Vagina (tissue), 2 donors: ENCODE measurements at places on chromosomes 16 and 17.

GRCh38 chr17:75077496-75078283, 10.1 kb upstream of the SLC16A5 start:
- DNase-seq: no peak

- DNase-seq: no peak
Observed at GRCh38 chr17:27264068-27264812, 29.7 kb upstream of the WSB1 start.

DNA sequence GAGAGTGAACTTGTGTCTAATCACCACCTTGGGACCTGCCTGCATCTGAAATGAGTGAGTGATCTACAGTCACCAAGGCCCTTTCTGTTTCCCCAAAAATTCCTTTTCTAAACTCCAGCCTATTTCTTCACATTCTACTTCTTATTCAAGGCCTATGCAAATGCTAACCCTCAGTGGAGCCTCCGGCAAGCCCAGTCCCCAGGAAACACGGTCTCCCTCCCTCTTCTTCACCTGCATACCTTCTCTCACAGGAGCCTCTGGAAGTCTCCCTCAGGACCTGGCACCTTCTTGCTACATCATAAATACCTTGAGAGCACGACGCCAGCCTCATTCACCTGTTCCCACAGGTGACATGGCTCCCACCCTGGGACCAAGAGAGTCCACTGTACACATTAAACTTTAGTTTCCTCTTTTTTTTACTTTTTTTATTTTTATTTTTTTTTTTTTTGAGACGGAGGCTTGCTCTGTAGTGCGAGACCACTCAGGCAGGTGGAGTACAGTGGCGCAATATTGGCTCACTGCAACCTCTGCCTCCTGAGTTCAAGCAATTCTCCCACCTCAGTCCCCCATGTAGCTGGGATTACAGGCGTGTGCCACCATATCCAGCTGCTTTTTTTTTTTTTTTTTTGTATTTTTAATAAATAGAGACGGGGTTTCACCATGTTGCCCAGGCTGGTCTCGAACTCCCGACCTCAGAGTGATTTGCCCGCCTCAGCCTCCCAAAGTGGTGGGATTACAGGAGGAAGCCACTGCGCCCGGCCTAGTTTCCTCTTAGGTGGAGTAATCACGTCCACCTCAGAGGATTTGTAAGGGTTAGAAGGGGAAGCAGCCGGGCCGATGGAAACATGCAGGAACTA, 97.3 kb downstream of the ANKRD11 start:
- no peak for DNase-seq

DNA sequence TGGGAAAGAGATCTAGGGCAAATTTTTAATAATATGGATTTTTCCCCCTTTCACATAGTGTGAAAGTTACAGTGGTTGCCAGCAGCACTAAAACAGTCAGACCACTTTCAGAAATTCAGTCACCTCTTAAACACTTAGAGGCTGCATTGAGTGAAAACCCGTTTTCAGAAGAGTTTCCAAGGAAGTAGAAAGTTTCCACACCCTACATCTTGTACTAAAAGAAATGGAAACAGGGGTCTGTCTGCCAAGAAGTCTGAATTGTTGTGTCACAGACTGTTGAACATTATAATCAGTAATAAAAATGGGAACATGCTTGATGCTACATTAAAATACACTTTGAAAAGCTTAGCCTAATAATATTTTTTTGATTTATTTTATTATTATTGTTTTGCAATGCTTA, 278.9 kb upstream of the KCNJ16 start:
- no peak for DNase-seq

DNA sequence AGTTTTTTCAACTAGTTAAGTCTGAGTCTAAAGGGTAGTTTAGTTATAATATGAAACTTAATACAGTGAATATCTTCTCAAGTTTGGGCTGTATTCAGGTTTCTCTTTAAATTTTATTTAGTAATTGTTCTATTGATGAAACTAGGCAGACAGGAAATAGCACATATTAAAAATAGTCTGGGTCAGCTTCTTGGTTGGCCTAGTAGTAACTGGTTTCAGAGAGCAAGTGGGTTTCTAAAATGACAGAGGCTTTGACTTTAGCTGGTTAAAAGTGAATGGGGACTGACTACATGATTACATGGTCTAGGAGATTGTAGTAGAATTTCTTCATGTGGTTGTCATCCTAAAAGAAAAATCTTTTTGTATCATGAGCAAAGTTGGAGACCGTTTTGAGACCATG, 46.8 kb downstream of the OMG start:
- no peak for DNase-seq

GRCh38 chr16:84348386-84348888, 19.9 kb upstream of the ATP2C2 start:
- DNase-seq: no peak

DNA sequence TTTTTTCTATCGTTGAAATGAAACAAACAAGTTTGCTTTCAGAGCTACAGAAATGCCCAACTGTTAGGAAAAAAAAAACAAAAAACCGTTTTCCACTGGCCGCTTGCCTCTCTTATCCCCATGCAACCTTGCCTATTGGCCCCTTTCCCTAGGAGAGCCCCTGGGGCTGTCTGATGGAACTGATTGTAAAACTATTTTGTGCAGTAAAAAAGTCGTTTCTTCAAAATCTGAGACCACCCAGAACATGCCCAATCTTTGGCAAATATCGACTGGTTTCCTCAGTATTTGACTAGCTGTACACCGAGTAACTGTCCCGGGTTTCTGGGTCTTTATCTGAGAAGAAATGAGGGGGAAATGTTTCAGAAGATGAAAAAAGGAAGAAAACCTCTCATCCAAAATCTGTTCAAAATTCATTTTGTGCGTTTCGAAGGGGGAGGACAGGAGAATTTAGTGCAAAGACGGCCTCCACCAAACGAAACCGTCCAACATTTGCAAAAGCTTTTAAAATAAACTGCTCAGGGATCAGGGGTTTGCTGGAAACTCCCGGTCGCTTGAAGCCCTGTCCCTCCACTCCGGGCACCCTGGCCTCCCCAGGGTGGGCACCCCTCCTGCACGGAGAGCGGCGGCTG, 1.1 kb upstream of the GNAO1 start:
- no peak for DNase-seq

- DNase-seq: no peak
Observed at GRCh38 chr17:48352630-48353029, 77.4 kb downstream of the SKAP1 start.

- no peak for DNase-seq
Observed at GRCh38 chr16:79165506-79165905, 435.0 kb downstream of the MAF start.

- no peak for DNase-seq
Observed at GRCh38 chr16:74218871-74219270, 77.7 kb upstream of the PSMD7 start.

GRCh38 chr16:899683-900060, 71.1 kb downstream of the LMF1 start:
- DNase-seq: no peak

DNA sequence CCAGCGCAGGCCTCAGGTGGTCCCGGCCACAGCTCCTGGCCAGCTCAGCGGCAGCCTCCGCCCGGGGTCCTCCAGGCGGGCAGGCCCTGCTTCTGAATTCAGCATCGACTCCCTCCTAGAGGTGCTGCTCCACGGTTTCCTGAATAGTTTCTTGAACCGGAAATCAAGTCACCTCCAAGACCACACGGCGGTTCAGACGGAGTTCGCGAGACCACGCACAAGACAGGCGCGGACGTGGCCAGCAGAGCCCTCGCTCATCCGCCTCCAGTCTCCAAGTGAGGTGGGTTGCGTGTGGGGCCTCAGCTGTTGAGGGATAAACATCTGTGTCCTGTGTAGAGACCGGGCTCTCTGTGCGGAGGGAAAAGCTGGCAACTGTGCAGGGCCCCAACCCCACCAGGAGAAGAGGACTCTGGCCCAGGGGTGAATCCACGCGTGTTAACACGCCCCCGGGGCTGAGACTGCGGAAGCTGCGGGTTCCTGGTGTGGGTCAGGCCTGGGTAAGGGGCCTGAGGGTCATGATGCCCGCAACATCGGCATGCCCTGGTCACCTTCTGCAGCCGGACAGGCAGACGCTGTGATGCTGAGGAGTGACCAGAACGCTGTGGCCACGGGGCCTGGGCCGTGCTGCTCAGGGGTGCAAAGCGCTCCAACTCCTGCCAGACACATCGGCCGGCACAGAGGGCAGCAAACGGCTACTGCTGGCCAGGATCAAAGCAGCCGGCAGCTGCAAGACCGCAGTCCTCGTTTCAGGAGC, 55.0 kb upstream of the METRNL start:
- peak; percentile 34 for DNase-seq

GRCh38 chr17:14204084-14204483, 32.6 kb downstream of the CDRT15 start:
- DNase-seq: no peak

- no peak for DNase-seq
Observed at GRCh38 chr16:53501216-53501859, 1.7 kb downstream of the AKTIP start.

DNA sequence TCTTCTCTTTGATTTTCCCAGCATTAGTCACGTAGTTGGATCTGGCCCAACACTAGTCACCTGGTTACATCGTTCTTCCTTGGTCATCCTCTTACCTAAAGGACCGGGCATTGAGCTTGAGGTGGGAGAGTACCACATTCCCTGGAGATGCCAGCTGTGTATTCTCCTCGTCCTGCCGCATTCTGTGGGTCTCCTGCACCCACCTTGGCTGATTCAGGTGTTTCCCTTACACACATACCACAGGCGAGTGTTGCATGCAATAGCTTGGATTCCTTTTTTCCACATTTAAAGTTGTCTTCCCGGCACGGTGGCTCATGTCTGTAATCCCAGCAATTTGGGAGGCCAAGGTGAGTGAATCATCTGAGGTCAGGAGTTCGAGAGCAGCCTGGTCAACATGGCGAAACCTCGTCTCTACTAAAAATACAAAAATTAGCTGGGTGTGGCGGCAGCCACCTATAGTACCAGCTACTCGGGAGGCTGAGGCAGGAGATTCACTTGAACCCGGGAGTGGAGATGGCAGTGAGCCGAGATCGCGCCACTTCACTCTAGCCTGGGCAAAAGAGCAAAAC, 21.6 kb upstream of the CLEC18C start:
- no peak for DNase-seq

DNA sequence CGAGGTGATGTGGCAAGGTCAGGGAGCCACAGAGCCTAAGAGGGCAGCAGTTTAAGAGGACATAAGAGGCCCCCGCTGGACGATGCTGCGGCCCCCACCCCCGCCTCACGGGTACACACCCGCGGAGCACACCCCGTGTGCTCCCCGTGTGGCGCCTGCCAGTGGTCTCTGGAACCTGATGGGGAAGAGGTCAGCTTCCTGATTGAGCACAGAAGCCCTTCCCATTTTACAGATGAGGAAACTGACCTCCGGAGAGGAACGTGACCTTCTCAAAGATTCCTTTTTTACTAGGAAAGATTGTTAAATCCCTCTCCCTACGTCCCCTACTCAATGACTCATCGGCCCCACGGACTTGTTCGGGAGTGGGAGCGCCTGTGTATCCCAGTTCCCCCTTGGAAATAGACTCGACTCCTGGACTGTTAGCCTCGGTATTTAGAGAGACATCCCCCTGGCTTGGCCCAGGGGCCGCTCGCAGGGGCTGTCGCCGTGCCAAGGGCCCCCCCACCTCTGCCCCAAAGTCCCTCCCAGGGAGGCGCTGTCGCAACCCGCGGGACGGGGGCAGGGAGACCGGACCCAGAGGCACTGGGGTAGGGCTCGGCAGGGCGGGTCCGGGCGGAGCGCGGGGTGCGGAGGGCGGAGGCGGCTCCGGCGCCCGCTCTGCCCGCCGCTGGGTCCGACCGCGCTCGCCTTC, at the start of gene ABCC3:
ABCC3 (plus strand) TSS at position 658 of the 691 bp plus-strand sequence. CDS start 56 bp downstream, outside the sequence.
- no peak for DNase-seq

- DNase-seq: no peak
Observed at GRCh38 chr16:72646615-72647014, 401.3 kb downstream of the ZFHX3 start.

DNA sequence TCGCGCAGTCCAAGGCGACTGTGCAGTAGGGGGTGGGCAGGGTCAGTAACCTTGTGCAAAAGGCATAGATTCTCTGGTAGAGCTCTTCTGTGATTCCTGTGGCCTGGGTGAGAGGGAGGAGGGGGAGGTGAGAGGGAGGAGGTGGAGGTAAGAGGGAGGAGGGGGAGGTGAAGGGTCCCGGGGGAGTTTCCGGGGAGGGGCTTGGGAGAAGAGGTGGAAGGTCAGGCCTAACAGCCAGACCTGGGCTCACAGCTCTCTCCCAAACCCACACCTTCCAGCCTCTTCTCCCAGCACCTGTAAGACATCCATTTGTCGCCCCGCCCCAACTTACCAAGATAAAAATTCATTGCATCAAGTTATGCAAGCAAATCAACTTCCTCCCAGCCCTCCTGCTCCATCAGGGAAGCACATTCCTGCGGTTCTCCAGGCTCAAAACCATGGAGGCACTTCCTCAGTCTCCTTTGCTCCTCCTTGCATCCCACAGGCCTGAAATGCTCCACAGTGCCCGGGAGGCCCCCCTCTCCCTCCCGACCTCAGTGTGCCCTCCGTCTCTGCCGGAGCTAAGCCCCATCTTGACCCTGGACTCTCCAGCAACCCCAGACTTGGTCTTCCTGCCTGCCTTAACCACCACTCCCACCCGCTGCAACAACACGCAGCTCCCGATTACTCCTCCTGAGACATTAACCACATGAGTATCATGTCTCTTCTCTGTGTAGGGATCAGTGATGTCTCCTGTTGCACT, 30.5 kb downstream of the PIK3R6 start:
- peak; percentile 52 for DNase-seq

DNA sequence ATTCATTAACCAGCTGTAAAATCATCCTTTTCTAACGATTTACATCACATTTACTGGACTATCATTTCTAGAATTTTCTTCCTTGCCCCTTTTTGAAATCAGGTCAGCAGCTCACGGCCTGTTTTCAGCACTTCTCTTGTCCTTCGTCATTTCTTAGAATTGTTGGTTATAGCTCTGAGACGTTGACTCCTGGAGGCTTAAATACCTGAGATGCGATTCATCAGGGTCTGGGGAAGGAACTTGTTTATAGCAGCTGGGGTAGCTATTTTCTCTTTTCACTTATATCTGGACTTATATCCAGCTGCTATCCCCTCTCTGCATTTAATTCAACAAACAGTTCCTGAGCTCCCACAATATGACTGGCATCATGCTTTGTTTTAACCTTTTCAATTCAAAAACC, 338.7 kb upstream of the TNRC6C start:
- DNase-seq: no peak

GRCh38 chr16:51773071-51773890, 622.2 kb upstream of the SALL1 start:
- no peak for DNase-seq

DNA sequence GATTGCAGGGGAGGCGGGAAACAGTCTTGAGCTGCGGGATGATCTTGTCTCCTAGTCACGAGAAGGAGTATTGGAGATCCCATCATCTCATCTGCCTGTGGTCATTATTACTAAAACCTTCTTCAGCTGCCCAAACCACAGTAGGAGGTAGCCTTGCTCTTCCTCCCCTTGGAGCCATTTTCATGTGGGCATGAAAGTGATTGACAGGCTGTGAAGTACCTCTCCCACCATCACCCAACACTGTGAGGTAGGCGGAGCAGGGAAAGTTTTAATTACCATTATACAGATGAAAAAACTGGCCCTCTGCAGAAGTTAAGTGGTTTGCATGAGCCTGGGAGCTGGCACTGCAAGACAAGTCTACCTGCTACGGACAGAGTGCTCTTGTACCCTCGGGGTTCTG, 237.3 kb downstream of the MSI2 start:
- no peak for DNase-seq

- DNase-seq: no peak
Observed at GRCh38 chr16:85798901-85799496, 345 bp downstream of the EMC8 start.

GRCh38 chr17:49230636-49231562, at the start of gene PHOSPHO1:
Gene PHOSPHO1, minus strand, starts transcription at chr17:49230787. Its CDS starts 4,096 bp downstream, at chr17:49226691.
- no peak for DNase-seq
